ENCODE measurements at places on chromosomes 7 and 10. TPM values are rescaled to one million over a fixed set of nuclear protein-coding genes. Genes with fewer than 3 reads are reported as not detected.

Gene OR13A1
- not detected for total RNA-seq

Gene CYP2C19
- total RNA-seq = not detected

Gene ZC3HAV1L
- total RNA-seq = 8.9 TPM

Gene HMX3
- total RNA-seq = not detected

Gene LOXL4
- 2.4 TPM for total RNA-seq

Gene TMEM248
- 51.6 TPM for total RNA-seq

Gene DOCK1
- 108 TPM for total RNA-seq

Gene TMEM225B
- total RNA-seq = 0.19 TPM

Gene TCAF2
- total RNA-seq = 5.2 TPM

Gene ZNF467
- total RNA-seq = 2.6 TPM

Gene LBX1
- total RNA-seq = not detected

Gene MYO1G
- total RNA-seq = under 0.01 TPM

Gene TMEM229A
- not detected for total RNA-seq

Gene CRYGN
- total RNA-seq = not detected

Gene LDB3
- not detected for total RNA-seq

Gene NYAP1
- total RNA-seq = 2.2 TPM

Gene MYPN
- under 0.01 TPM for total RNA-seq

Gene SUN3
- total RNA-seq = not detected

Gene OR2A42
- 0.09 TPM for total RNA-seq

Gene TRPV5
- not detected for total RNA-seq

Gene PPA1
- total RNA-seq = 204 TPM

Gene CCL26
- not detected for total RNA-seq

Gene ITGB8
- total RNA-seq = 7.1 TPM

Gene TAS2R4
- 0.90 TPM for total RNA-seq

Data from endothelial cell of coronary artery (primary cell).